ENCODE measurements at places on chromosomes 12 and 14. TPM values are rescaled to one million over a fixed set of nuclear protein-coding genes. Genes with fewer than 3 reads are reported as not detected.

DNA sequence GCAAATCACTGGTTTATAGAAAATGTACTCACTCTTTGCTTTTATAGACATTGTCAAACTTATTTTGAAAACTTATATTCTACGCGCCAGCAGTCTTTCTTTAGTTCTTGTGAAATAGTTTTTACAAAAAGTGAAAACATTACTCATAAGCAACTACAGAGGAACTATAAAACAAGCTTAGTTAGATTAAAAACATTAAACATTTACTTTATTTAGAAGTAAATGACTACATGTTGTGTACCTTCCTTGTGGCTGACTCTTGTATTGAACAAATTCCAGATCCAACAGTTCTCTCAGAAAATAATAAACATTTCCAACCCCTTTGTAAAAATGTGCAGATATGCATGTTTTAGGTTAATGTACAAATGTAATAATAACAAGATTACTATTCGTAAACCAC lies 198.5 kb downstream of the SOX5 start:
- H3K36me3 ChIP-seq: no peaks in the 10 kb centered on the region
- H3K27me3 ChIP-seq: no peaks in the 10 kb centered on the region
- H3K4me1 ChIP-seq: no peaks in the 10 kb centered on the region
- no peak for DNase-seq

DNA sequence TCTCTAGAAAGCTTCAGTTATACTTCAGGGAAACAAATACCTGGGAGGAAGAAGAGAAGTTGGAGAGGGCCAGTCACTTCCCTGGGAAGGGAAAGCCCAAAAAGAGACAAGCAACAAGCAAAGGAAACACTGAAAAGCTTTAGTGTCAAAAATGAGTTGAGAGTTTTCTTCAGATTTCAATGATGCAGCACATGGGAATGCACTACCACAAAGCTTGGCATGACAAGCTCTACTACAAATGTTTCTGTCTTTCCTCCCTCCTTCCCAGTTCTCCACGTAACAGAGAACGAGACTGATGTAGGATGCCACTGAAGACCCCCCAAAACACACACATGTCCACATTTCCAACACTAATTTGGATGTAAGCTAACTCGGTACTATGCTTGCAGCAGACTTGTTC lies 26.8 kb upstream of the ADAMTS20 start:
- H3K27me3 ChIP-seq: peaks cover 10% of the 10 kb centered on the region
- H3K27ac ChIP-seq: no peak overlapping the region
- H3K4me3 ChIP-seq: no peak overlapping the region
- DNase-seq: no peak
- H3K4me1 ChIP-seq: no peaks in the 10 kb centered on the region

DNA sequence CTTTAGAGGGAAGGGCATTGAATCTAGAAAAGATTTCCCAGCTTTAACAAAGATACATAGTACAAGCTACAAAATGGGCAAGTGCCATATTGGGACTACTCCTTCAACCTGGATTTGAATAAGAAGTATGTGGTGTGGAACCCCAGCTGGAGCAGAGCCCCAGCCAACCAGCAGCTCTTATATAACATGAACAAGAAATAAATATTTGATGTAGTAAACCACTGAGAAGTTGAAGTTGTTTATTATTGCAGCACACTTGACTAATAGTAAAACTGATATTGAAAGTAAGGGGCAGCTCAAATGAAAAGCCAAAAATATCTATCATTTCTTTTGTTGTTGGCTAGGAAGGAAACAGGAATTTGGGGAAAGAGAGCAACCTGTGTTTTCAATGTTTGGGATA lies 701.8 kb downstream of the TMTC2 start:
- no peak overlapping the region for H3K4me3 ChIP-seq
- H3K27me3 ChIP-seq: no peaks in the 10 kb centered on the region
- no peak for DNase-seq
- H3K27ac ChIP-seq: no peak overlapping the region

GRCh38 chr14:81765651-81766275 lies 232.1 kb upstream of the SEL1L start:
- H3K4me3 ChIP-seq: no peak overlapping the region
- no peak for DNase-seq
- no peak overlapping the region for H3K27ac ChIP-seq
- H3K36me3 ChIP-seq: no peaks in the 10 kb centered on the region
- H3K4me1 ChIP-seq: no peaks in the 10 kb centered on the region
- peaks cover 7% of the 10 kb centered on the region for H3K27me3 ChIP-seq

GRCh38 chr12:46886541-46887041 lies 60.8 kb upstream of the SLC38A4 start:
- H3K4me1 ChIP-seq: no peaks in the 10 kb centered on the region
- H3K36me3 ChIP-seq: no peaks in the 10 kb centered on the region
- no peak overlapping the region for H3K4me3 ChIP-seq
- no peak for DNase-seq
- peaks cover 4% of the 10 kb centered on the region for H3K27me3 ChIP-seq
- no peak overlapping the region for H3K27ac ChIP-seq

- H3K4me1 ChIP-seq: no peaks in the 10 kb centered on the region
- no peak overlapping the region for H3K4me3 ChIP-seq
- peaks cover 12% of the 10 kb centered on the region for H3K27me3 ChIP-seq
- no peak for DNase-seq
These were observed 17.1 kb downstream of the PLD4 start for GRCh38 chr14:104941508-104942365.

- H3K36me3 ChIP-seq: no peaks in the 10 kb centered on the region
- peak overlapping the region; percentile 36 for H3K27ac ChIP-seq
- H3K4me1 ChIP-seq: peaks cover 35% of the 10 kb centered on the region
- H3K27me3 ChIP-seq: peaks cover 83% of the 10 kb centered on the region
- no peak for DNase-seq
These were observed 2.9 kb downstream of the ABHD12B start for GRCh38 chr14:50874757-50875156.

DNA sequence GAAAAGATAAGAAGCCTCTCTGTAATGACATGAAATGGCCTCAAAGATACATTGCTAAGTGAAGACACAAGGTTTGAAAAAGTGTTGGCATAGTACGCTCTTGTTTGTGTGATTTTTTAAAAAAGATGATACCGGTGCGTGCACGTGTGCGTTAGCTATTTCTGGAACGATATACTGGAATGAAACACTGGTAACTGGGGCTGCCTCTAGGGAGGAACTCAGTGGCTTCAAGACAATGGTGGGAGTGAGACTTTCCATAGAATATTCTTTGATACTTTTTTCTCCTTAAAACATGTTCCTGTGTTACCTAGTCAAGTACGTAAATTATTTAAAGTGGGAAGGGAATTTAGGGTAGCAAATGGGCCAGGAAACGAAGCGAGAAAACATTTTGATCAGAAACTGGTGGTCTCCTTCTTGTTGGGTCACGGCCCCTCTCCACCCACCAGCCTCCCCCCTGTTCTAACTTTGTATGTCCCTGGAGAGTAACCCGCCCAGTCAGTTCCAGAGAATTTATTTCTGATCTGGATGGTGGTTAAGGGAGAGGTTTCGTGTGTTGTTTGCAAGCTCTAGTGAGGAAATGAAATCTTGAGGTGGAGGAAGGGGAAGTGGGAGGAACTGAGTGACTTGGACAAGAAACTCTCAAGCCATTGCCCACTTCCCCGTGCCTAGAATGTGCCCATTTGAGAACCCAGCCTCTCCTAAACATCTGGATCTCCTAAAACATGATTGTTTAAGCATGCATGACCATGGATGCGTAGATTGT lies 6.6 kb downstream of the FGF6 start:
- no peaks in the 10 kb centered on the region for H3K27me3 ChIP-seq
- no peak overlapping the region for H3K4me3 ChIP-seq
- H3K4me1 ChIP-seq: peaks cover 9% of the 10 kb centered on the region
- no peak for DNase-seq
- peaks cover 2% of the 10 kb centered on the region for H3K36me3 ChIP-seq

- H3K4me1 ChIP-seq: no peaks in the 10 kb centered on the region
- H3K27me3 ChIP-seq: no peaks in the 10 kb centered on the region
- no peaks in the 10 kb centered on the region for H3K36me3 ChIP-seq
- H3K4me3 ChIP-seq: no peak overlapping the region
- DNase-seq: no peak
These were observed 411.4 kb upstream of the SOX5 start for GRCh38 chr12:24360907-24361306.

- no peak for DNase-seq
- H3K27me3 ChIP-seq: no peaks in the 10 kb centered on the region
- H3K4me1 ChIP-seq: no peaks in the 10 kb centered on the region
- H3K36me3 ChIP-seq: no peaks in the 10 kb centered on the region
- no peak overlapping the region for H3K4me3 ChIP-seq
- no peak overlapping the region for H3K27ac ChIP-seq
These were observed 11.4 kb upstream of the NID2 start for GRCh38 chr14:52080158-52080800.

- no peaks in the 10 kb centered on the region for H3K4me1 ChIP-seq
- no peak overlapping the region for H3K4me3 ChIP-seq
- no peak for DNase-seq
- no peak overlapping the region for H3K27ac ChIP-seq
- no peaks in the 10 kb centered on the region for H3K27me3 ChIP-seq
These were observed 430.4 kb downstream of the NPAS3 start for GRCh38 chr14:33369041-33369440.

DNA sequence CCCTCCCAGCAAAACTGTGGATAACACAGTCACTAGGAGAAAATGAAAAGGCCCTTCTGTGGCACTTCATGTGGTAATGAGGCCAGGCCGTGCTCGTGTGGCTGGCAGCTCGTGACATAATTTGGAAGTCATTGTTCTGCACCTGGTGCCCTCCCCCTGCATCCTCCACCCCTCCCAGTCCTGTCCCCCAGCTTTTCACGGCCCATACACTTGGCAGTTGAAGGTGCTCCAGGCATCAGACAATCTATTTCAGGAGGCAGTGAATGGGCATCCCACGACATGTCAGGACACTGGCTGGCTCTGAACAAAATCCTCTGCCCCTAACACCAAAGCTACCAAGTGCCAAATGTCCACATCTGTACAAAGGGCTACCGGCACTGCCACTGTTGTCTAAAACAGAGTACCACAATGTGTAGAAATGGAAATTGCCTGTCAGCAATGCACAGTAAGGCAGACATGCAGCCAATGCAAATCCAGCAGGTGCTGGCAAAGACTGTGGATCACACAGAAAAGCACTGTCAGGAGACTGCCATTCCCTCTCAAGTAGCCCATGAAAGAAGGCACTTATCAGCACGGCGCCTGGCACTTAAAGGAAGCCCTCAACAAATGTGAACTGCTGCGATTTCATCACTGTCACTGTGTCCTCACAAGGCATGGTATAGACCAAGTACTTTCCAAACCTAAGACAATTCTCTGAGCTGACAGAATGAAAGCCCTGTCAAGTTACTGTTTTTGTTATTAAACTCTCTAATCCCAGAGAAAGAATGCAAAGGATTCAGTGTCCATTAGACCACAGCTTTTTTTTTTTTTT lies 39.1 kb downstream of the CORO1C start:
- peaks cover 76% of the 10 kb centered on the region for H3K4me1 ChIP-seq
- peaks cover 14% of the 10 kb centered on the region for H3K36me3 ChIP-seq
- peak overlapping the region; percentile 73 for H3K4me3 ChIP-seq
- no peaks in the 10 kb centered on the region for H3K27me3 ChIP-seq

GRCh38 chr14:90005441-90005840 lies 49.7 kb downstream of the TDP1 start:
- no peak overlapping the region for H3K27ac ChIP-seq
- H3K27me3 ChIP-seq: no peaks in the 10 kb centered on the region
- peaks cover 44% of the 10 kb centered on the region for H3K36me3 ChIP-seq
- H3K4me3 ChIP-seq: no peak overlapping the region

GRCh38 chr14:92472860-92473259 lies 40.7 kb upstream of the RIN3 start:
- no peak overlapping the region for H3K4me3 ChIP-seq
- H3K36me3 ChIP-seq: no peaks in the 10 kb centered on the region
- H3K4me1 ChIP-seq: peaks cover 11% of the 10 kb centered on the region
- DNase-seq: no peak
- no peaks in the 10 kb centered on the region for H3K27me3 ChIP-seq

GRCh38 chr14:79426103-79426755 lies 785.1 kb downstream of the DIO2 start:
- no peaks in the 10 kb centered on the region for H3K4me1 ChIP-seq
- H3K36me3 ChIP-seq: no peaks in the 10 kb centered on the region
- no peak overlapping the region for H3K27ac ChIP-seq
- no peak for DNase-seq

- DNase-seq: no peak
- peaks cover 41% of the 10 kb centered on the region for H3K4me1 ChIP-seq
- H3K4me3 ChIP-seq: no peak overlapping the region
- no peaks in the 10 kb centered on the region for H3K27me3 ChIP-seq
- H3K27ac ChIP-seq: no peak overlapping the region
These were observed 7.7 kb downstream of the VRK1 start for GRCh38 chr14:96804895-96805294.

DNA sequence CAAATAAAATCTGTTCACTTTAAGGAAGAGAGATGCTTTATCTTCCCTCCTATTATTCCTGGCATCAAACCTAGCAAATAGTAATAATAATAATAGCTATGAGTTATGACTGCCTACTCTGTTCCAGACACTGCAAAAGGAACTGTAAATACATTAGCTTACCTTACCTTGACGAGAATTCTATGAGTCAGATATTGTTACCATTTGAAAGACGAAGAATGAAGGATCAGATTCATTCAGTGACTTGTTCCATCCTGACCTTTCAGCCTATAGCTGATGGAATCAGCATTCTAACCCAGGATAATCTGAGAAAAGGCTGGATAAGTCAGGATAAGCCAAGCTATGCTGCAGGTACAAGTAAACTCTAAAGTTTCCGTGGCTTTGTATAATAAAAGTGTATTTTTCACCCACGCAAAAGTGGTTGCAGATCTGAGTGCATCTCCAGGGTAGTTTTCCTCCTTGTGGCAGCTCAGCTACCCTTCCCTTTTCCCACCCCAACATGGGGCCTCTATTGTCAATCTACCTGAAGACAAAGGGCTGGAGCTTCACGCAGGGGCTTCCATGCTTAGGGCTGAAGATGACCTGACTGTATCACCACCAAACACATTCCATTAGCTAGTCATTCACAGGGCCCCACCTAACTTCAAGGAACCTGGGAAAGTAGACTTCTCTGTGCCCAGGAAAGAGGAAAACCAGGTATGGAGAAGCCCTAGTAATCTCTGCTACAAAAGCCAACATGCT lies 57.2 kb upstream of the CCND2 start:
- H3K27me3 ChIP-seq: no peaks in the 10 kb centered on the region
- H3K36me3 ChIP-seq: no peaks in the 10 kb centered on the region
- peak overlapping the region; percentile 36 for H3K27ac ChIP-seq
- no peak for DNase-seq
- peaks cover 32% of the 10 kb centered on the region for H3K4me1 ChIP-seq

Gene GLIPR1
- total RNA-seq: 25.7 TPM

Gene GABARAPL1
- 6.0 TPM for total RNA-seq

Gene DLGAP5
- total RNA-seq: 68.0 TPM

Gene TAS2R43
- total RNA-seq: 0.29 TPM

Gene KCNC2
- not detected for total RNA-seq

Gene KLHDC1
- 1.2 TPM for total RNA-seq

Gene C3AR1
- total RNA-seq: 2.6 TPM

Gene RFX4
- not detected for total RNA-seq

Gene SDS
- total RNA-seq: not detected
